Activated naive CD8-positive, alpha-beta T cell treated with anti-CD3 and anti-CD28 coated beads, Interleukin-2, amount 50 U/mL, for 16 hours (primary cell): ENCODE measurements at places on chromosomes 1 and 21.

DNA sequence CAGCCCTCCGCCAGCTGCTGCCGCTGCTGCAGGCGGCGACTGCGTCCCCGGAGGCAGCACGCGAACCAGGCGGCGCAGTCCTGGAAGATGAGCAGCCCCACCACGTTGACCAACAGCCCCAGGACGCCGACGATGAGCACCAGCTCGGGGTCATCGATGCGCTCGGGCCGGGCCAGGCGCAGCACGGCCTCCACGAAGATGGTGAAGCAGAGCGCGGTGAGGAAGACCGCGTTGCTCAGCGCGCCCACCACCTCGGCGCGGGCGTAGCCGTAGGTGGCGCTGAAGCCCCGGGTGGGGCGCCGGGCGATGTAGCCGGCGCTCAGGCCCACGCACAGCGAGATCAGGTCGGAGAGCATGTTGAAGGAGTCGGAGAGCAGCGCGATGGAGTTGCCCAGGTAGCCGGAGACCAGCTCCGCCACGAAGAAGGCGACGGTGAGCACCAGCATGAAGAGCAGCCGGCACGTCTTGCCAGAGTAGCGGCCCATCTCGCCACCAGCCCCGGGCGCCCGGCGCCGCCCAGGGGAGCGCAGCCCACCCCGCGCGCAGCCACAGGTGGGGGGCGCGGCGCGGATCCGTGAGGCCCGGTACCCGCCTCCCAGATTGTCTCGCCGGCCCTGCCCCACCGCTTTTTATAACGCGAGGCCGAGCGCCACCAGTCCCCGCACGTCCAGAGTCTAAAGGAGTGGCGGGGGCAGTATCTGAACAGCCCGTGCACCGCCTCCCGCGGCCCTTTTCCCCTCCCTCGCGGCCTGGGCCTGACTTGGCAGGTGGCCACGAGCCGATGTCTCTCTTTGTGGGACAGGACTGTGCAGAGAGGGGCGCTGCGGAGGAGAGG is at the start of gene SLC30A10:
SLC30A10 (minus strand) TSS at position 602 of the 835 bp plus-strand sequence; CDS start at position 485, 117 bp downstream.
- DNase-seq = no peak

GRCh38 chr1:24442764-24443163 is 27.2 kb downstream of the NIPAL3 start:
- DNase-seq = no peak

DNA sequence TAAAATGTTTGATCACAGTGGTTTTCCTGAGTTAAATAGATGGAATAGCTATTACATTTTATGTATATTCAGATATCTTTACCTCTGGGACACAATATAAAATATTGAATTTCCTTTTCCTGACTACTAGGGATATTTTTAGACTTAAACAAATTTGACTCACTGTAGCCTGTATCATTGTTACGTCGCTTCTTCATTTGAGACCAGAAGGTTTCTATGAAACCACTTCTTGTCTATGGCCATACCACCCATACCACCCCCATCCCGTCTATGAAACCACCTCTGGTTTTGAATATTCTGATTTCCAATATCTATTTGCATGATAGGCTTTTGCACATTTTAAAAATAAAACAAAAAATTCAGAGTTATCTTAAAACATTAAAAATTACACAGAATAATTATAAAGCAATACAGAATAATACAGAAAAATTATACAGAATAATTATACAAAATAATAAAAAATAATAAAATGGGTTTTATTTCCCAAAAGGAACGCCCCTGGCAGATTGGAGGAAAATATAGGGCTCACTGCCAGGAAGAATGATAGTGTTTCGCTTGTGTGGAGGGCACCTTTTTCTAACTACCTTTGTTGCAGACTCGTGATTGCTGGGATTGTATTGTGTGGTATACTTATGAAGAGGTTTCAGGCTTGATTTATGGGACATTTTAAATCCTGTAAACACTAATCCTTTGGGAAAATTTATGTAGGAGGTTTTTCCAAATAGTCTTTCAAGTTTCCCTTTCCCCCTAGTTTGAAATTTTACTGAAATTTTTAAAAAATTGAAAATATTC is 4.7 kb downstream of the SPEN start:
- DNase-seq = no peak

GRCh38 chr1:39488012-39488545 is 3.4 kb upstream of the BMP8A start:
- no peak for DNase-seq

- peak; percentile 46 for DNase-seq
Observed at GRCh38 chr1:205523891-205524793, 19.7 kb downstream of the CDK18 start.
